ENCODE measurements at places on chromosomes 11 and 22. TPM values are rescaled to one million over a fixed set of nuclear protein-coding genes. Genes with fewer than 3 reads are reported as not detected.

- peak; percentile 40 for DNase-seq
These were observed 1089.3 kb downstream of the FAM181B start for GRCh38 chr11:81644239-81644840.

- DNase-seq, result no peak
These were observed 4.6 kb downstream of the LGALS12 start for GRCh38 chr11:63510360-63511047.

GRCh38 chr22:31850135-31850534 is 94.2 kb upstream of the YWHAH start:
- no peak for DNase-seq

CATSPER1 gene
- polyA plus RNA-seq, result not detected

DNA sequence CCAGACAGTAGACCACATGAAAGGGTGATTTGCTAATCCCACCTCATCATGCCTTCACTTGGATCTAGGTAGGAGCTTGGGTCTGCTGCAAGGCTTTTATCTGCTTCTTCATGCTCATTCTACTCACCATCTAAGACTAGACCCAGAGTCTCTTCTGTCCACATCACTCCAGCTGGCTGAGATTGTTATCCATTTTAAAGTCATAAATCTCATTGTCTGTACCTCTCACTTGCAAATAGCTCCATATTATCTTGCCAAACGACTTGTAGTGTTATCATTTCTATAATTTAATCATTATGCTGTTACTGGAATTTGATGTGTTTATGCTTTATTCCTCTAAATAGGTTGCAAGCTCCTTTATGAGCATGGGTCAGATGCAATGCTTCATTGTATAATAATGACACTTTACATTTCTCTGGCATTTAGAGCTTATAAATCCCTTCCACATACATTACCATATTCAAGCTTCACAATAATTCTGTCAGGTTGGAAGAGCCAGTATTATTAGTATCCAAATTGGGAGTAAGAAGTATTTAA is 254.2 kb upstream of the SORL1-AS1 start:
- no peak for DNase-seq

DNA sequence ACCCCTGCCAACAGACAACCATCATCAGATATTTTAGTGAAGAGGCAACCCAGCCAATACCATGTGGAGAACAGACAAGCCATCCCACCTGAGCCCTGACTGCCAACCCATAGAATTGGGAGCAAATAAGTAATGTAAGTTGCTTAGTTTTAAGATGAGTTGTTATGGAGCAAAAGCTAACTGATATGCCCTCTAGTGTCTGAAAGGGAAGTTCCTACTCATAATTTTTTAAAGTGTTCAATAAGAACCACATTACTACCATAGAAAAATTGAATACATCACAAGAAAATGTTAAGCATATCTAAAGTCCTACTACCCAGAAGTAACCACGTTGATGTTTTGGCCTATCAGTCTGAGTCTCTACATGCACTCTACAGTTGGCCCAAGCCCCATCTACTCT is 50.8 kb upstream of the SLC36A4 start:
- DNase-seq, result no peak

GRCh38 chr11:72081821-72082453 is 1.3 kb downstream of the LRRC51 start:
- DNase-seq, result no peak

DNA sequence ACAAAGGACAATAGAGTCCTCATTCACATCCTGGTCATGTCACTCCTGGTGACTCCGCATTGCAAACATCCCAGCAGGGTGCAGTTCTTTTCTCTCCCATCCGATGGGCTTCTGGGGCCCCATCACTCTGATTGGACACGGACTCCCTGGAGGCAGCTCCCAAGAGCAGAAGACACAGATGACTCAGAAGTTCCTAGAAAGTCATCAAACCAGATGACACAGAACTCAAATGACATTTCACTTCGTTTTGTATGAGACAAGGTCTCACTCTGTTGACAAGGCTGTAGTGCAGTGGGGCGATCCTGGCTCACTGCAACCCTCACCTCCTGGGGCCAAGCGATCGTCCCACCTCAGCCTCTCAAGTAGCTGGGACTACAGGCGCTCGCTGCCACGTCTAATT is 33.2 kb downstream of the ZNF195 start:
- no peak for DNase-seq
